Stimulated activated CD8-positive, alpha-beta memory T cell treated with anti-CD3 and anti-CD28 coated beads, Interleukin-2, amount 100 ng/mL, for 1 hour (primary cell): ENCODE measurements at places on chromosomes 6 and 20.

DNA sequence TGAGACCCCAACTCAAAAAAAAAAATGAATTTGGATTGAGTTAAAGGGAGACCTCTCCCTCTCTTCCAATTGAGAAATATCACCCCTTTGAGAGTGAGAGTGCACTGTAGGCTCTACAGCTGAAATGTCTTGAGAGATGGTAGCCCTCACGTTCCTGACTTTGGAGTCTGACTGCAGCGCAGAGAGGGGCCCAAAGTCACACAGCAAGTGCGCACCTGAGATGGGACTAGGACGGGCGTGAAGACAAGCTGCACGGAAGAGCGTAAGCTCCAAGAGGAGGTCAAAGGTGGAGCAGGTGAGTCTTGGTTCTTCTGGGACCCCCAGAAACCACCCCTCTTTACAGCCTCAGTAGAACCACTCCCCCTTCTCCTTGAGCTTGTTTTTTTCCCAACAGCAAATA, 643 bp downstream of the SLA2 start:
- DNase-seq: no peak

GRCh38 chr6:147081076-147081609, 123.1 kb upstream of the STXBP5 start:
- no peak for DNase-seq

- DNase-seq: no peak
These were observed 112.9 kb upstream of the DTNBP1 start for GRCh38 chr6:15775741-15776140.

DNA sequence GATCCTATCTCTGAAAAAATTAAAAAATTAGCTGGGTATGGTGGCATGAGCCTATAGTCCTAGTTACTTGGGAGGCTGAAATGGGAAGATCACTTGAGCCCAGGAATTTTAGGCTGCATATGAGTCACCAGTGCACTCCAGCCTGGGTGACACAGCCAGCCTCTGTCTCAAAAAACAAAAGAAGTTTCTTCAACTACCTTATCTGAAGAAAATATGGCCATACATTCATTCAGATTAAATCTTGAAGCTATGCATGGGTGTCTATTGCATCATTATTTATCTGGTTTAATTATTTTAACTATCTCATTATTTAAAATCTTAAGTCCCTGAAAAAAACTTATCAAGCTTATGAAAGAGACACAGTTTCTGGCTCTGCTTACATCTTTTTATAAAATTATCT, 204.1 kb downstream of the SIM1 start:
- DNase-seq: no peak

DNA sequence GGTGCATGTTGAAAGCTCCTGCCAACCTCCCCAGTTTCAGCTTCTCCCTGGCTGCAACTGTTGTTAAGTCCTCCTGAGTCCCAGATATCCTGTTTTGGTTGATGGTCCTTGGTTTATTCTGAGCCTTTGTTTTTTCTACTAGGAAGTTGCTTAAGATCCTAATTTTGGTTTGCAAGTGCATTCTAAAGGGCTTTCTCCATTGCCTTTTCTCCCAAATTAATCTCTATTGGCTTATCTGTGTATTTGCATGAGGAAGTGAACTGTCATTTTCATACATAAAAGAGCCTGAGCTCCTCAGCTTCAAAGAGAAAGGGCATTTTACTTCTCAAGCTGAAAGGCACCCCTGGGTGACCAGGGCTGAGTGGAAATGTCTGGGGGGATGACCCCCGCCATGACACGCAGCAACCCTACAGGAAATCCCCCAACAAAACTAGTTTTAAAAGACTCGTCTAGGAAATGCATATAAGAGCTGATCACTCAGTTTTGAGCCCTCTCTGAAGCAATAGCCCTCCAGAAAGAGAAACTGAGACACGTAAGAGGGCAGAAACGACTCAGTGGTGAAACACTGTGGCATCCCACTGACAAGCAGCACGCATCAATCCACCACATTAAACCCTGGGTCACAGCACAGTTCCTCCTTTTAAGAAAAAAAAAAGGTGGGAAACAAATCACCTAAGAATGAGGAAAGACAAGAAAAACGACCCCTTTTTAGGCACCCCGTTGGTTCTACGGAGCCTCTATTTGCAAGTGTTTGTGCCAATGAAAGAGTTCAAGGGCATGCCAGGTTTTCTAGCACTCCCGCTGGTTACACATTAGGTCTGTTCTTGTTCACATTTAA, 140.9 kb downstream of the THBS2 start:
- DNase-seq: no peak

DNA sequence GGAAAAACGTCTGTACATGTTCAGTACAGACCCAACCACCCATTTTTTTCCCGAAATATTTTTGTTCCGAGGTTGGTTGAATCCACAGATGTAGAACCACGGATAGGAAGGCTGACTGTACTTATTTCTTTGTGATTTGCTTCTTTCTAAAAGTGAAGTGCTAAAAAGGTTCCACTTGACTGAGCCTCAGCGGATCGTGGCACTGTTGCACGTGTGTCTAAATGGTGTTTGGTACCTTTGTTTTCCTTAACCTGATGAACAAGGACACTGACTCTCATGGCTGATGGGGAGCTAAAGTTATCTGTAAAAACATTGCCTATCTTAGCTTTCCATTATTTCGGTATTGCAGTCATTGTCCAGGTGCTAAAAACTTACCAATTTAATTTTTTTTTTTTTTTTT, 6.2 kb downstream of the BPHL start:
- no peak for DNase-seq

DNA sequence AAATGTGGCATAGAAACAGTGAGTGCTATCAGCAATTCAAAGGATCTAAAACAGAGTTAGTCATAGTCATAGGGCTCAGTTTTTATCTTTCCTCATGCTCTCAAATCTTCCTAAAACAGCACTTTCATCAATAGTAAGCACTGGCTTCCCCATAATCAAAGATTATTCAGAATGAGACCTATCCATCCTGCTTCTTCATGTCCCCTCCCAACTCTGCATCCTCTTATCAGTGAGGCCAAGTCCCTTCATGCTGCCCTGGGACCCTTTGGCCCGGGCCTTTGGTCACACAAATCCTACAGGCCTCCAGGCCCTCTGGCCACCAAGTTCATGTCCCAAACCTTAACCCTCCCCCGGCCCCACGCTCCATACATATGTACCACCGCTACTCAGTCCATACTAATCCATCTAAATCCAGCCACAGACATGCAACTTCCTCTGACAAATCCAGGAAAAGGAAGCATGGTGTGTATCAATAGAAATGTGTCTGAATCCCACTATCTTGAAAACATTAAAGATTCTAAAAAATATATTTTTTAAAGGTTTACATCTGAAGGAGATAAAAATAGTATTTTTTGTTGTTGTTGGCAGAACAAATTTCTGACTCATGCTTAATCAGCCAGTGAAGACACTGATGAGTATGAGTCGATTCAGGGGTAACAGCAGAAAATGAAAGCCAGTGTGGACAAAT, 143.5 kb downstream of the PDE7B start:
- DNase-seq: no peak

GRCh38 chr6:42453031-42453653, 1.4 kb upstream of the TRERF1 start:
- DNase-seq: peak; percentile 53
